ENCODE measurements at places on chromosomes 7 and 10.

DNA sequence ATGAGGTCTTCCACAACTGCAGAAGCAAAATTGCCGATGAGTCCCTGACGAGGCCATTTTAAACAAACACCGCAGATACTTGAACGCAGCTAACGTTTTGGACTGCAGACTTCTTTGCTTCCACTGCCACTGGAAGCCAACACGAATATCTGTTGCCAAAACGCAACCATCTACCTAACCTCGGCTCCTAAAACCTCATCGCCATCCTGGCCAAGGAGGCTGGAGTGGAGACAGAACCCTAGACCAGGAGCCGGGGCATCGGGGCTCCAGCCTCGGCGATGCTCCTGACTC, 493 bp downstream of the WDR91 start:
- no peak for DNase-seq

DNA sequence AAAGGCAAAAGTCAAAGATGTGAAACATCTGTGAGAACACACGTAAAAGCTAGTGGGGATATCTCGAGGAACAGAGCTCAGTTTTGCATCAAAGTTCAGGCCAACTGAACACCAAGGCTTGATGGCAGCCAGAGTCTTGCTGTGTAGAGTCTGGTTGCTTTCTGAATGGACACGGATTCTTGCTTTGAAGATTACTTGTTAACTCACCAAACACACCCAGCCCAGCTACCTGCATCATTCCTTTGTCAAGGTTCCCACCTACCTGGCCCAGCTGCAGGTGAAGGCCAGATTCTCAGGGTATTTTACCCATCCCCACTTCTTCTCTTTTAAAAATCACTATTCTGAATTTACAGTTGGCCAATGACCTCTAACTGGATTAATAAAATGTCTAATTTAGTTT, 174.4 kb upstream of the PHYHIPL start:
- no peak for DNase-seq

- DNase-seq: no peak
Observed at GRCh38 chr10:14523286-14523685, 192.6 kb upstream of the FRMD4A start.

- peak; percentile 28 for DNase-seq
Observed at GRCh38 chr7:150406567-150407421, 27.7 kb downstream of the ZNF775 start.

- DNase-seq: no peak
Observed at GRCh38 chr10:132388891-132389432, 8.0 kb upstream of the PWWP2B start.

GRCh38 chr7:1591396-1591795, 21.6 kb upstream of the PSMG3 start:
- DNase-seq: no peak

- no peak for DNase-seq
Observed at GRCh38 chr10:112852306-112852705, 97.7 kb upstream of the TCF7L2 start.

DNA sequence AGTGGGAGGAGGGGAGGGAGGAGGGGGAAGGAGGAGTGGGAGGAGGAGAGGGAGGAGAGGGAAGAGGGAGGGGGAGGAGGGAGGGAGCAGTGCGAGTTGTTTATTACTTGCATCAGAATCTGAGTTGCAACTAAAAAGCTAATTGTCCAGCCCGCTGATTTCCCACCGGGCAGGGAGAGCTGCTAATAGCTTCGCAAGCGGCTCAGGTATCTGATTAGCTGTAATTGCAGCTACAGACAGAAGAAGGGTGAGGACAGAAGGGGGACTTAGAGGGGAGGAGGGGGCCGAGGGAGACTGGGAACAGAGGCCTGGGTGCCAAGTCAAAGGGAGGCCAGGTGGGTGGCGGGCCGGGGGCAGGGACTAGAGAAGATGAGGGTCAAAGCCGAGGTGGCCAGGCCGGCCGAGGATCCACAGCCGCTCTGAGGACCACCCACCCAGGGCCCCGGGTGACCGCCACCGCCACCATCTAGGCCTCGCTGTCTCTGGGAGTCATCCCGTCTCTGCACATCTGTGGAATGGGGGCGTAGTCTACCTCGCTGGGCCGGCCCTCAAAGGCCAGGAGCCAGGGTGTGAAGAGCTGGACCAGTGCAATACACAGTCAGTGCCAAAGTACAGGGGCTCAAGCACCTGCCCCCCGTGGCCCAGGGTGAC, 54.2 kb downstream of the MICALL2 start:
- DNase-seq: no peak

GRCh38 chr10:18505456-18506118, 145.8 kb downstream of the NSUN6 start:
- no peak for DNase-seq

GRCh38 chr7:77447616-77448015, 31.5 kb upstream of the GSAP start:
- DNase-seq: no peak

DNA sequence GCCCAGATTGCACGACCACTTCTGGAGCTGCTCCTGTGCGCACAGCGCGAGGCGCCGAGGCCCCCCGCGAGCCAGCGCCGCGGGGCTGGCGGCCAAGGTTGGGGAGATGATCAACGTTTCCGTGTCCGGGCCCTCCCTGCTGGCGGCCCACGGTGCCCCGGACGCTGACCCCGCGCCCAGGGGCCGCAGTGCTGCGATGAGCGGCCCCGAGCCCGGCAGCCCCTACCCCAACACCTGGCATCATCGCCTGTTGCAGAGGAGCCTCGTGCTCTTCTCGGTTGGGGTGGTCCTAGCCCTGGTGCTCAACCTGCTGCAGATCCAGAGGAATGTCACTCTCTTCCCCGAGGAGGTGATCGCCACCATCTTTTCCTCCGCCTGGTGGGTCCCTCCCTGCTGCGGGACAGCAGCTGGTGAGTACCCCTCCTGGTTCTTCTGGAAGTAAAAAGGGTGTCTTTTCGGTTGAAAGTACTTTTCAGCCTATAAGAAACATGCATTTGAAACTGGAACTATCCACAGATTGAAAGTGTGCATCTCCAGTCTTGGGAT, 683 bp downstream of the INSIG1 start:
- DNase-seq: no peak

DNA sequence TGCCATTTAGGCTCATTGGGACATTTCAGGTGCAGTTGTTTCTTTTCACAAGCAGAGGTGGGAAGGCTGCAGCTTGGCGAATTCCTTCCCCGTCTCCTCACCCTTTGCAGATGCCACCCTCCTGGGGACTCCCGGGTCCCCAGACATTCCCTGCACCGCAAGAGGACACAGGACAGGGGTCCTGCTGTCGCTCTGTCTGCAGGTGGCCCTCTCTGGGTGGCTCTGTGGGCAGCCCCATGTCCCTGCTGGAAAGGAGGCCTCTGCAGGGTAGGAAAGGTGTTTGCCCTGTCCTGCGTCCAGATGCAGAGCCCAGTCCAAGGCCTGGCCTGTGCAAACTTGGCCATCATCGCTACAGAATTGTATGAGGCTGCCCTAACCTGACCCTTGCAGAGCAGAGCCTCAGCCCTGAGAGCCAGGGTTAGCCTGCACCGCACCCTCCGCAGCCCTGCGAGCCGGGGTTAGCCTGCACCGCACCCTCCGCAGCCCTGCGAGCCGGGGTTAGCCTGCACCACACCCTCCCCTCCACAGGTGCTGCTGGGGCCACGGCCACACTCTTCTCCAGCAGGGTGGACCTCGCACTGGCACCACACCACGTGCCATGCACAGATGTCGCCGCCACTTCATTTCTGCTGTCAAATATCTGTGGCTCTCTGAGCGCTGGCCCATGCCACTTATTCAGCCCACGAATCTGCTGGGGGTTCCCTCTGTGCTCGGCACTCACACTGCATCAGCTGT, 61.0 kb downstream of the CFAP46 start:
- DNase-seq: no peak

DNA sequence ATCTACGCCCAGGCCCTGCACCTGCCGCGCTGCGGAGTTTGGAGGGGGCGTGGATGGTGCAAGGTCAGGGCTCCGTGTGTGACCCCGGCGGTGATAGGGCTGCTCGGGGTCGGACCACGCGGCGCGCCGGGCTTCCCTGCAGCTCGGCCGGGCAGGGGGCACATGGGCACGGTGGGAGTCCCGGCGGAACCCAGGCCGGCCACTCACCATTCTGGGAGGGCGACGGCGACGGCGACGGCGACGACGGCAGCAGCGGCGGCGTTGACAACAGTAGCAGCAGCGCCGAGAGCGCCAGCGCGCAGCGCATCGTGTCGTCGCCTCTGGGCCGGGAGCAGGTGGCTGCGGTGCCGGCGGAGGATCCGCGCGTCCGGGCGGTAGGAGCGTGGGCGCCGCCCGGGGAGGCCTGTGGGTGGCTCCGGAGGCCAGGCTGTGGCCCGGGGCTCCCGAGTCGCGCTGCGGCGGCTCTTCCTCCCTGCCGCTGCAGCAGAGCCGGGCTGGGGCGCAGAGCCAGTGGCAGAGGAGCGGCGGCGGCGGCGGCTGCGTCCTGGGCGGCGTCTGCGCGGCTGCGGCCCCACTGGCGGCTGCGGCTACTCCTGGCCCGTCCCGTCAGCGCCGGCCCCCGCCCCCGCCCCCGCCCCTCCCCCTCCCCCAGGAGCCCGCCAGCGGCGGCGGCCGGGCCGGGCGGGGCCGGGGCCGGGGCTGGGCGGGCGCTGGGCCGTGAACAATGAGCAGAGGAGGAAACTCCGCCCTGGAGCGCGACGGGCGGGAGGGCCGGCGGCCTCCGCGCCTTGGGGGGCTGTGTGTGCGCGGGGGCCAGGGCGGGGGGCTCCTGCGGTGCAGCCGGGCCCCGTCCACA, at the start of gene PODXL:
TSS of gene PODXL (minus strand) at position 576 of the 856 bp plus-strand sequence. CDS start at position 307, 269 bp downstream.
- peak; percentile 36 for DNase-seq

- DNase-seq: no peak
Observed at GRCh38 chr7:102042016-102042656, 224.7 kb downstream of the CUX1 start.

- DNase-seq: no peak
Observed at GRCh38 chr10:46171661-46172060, 115.1 kb upstream of the ANTXRL start.

DNA sequence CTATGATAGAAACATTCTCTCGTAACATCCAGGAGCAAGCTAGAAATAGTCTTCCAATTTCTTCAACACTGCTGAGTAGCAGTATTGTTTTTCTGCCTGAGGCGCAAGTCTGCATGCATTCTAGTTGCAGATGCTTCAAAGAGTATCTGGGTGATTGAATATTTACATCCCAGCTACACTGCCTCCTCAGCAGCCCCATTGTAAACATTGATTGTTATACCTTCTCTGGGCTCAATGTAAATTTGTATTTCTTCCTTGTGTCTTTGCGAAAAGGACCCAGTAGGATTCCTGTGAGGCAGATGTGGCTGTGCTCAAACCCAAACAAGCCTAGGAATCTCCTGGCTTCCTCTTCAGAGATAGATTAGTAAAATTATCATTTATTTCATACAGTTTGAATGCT, 320.7 kb downstream of the CDC14C start:
- DNase-seq: no peak

DNA sequence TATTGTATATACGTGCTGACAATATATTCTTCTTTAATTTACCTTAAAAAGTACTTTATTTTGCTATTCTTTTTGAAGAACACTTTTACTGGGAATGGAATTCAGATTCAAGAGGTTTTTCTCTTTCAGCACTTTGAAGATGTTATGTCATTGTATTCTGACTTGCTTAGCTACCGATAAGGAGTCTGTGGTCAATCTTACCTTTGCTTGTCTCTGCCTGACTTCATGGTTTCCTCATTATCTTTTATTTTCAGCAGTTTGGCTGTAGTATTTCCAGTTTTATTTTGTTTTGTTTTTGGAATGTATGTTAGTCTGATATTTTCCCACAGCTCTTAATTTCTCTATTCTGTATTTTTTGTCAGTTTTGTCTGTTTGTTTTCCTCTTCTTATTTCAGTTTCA, 187.9 kb upstream of the SMIM30 start:
- DNase-seq: no peak

- no peak for DNase-seq
Observed at GRCh38 chr10:58625070-58625469, 112.4 kb downstream of the BICC1 start.

DNA sequence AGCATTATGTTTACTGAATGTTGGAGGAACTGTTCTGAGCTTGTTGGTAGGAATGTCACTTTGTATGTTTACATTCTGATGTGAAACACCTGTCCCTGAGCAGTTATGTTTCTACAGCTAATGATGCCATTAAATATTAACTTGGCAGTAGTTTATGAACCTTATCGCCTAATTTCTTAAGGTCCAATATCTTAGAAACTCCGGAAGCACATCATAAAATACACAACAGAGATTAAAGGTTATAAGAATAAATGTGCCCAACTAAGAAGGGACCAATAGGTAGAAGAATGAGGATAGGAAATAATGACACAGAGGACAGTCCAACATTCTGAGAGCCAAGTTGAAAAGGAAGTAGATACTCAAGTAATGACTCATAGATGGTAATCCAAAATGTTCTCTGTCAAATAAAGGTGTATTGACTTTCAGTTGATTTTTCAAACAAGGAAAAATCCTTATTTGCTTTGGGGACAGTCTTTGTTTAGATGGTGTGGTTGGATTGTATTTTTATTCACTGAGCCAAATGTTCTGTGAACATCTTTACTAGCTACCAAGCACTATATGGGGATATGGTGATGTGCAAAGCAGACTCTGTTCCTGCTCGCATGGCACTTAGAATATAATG, 31.9 kb downstream of the LCOR start:
- DNase-seq: no peak

- DNase-seq: no peak
Observed at GRCh38 chr10:125928928-125929585, 32.7 kb downstream of the FANK1 start.

GRCh38 chr10:48737886-48738285, 53.2 kb downstream of the WDFY4 start:
- no peak for DNase-seq

DNA sequence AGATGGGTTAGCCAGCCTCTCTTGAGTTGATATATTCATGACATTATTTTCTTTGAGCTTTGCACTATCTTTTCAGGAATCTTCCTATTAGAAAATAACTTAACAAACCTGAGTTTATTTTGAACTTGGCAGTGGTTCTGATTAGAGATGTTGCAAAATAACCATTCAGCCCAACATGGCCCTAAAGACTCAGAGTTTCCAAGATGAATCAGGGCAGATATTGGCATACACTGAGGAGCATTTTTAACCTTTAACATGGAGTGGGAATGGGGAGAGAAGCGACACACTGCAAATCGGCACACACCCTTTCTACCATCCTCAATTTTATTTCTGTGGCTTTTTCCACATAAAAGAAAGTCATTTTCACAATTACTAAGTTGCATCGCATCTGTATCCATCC, 190.8 kb downstream of the TRIL start:
- DNase-seq: no peak

- DNase-seq: no peak
Observed at GRCh38 chr7:20783700-20784387, 2.8 kb downstream of the SP8 start.

All from stimulated activated CD4-positive, alpha-beta T cell treated with anti-CD3 and anti-CD28 coated beads, TNF-alpha, amount 100 ng/mL, for 48 hours (primary cell).